ENCODE measurements at places on chromosomes 12 and 14.

- DNase-seq, result no peak
Measured at GRCh38 chr14:71399057-71399487, 491.8 kb downstream of the PCNX1 start.

DNA sequence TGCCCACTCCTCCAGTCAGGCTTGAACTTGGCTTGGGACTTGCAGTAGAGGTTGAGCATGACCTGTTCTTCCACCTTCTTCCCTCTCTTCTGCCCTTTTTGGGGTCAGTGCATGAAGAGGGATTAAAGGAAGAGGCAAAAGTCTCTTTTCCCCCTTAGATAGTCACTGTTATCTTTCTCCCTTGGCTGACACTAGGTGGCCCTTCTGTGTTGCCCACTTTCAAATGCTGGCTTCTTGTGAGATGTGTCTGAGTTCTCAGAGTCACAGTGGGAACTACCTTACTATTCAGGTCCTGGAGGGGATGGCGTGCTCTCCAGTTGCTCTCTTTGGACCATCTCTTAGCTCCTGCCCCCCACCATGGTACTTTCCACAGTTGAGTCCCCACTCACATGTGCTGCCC lies 73.6 kb downstream of the GPR65 start:
- no peak for DNase-seq

DNA sequence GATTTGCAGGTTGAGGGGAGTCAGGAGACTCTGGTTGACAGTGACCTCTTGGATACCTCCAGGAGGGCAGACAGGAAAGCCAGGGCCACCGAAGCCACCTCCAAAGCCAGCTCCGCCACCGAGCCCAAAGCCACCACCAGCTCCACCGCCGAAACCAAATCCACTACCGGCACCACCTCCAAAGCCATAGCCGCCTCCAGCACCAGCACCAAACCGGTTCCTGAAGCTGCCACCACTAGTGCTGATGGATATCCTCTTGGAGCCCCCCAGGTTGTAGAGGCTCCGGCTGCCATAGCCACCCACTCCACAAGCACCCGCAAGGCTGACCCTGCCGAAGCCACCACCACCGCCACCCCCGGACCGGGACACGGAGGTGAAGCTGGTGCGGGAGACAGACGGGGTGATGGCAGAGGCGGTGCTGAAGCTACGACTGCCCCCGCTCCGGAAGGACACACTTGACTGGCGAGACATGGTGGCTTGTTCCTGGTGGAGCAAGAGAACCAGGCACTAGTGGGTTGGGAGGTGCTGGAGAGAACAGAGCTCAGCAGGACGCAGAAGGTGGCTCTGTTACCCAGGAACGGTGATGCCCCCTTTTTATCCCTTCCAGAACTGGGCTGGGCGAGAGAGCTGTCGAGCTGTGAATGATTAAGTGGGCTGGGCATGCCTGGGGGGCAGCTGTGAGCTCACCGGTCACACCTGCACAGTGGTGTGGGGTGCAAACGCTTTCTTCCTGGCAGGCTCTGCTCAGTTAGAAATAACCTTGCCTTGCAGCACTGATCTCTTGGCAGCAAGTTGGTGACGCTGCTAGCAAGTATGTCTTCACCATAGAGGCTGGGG lies at the start of gene KRT5:
Gene KRT5 (minus strand): TSS at position 569 of the 837 bp plus-strand sequence. CDS start 98 bp downstream, at position 471.
- DNase-seq, result no peak

GRCh38 chr12:58341791-58342190 lies 400.4 kb downstream of the ATP23 start:
- no peak for DNase-seq

- no peak for DNase-seq
Measured at GRCh38 chr12:3107071-3107583, 29.9 kb downstream of the TSPAN9 start.

GRCh38 chr12:127655691-127656090 lies 611.3 kb upstream of the TMEM132C start:
- no peak for DNase-seq

- DNase-seq, result no peak
Measured at GRCh38 chr14:97975216-97975615, 1178.0 kb downstream of the VRK1 start.

DNA sequence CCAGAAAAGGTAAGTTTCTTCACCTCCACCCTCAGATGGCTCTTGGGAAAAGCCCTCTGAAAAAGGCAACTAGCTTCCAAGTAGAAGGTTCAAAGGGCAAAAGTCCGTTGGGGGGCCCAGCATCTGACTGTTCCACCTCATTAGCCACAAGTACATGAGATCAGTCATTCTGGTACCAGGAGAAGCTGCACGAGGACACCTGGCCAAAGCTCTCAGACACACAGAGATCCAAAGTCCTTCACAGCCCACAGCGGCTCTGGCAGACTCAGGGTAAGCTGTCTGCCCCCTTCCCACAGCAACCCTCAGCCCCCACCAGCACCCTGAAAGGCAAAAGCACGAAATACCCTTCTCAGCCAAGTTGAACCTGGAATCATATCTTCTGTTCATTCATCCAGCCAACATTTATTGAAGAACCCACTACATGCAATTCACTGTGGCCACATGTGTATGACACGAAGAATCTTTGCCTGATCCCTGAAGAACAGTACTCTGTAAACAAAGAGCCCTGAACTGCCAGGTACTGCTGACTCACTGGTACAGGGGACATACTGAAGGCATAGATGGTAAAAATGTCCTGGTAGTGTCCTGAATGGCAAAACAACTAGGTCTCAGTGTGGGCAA lies 19.0 kb downstream of the SLC7A7 start:
- DNase-seq, result no peak

GRCh38 chr12:593396-594270 lies 69.6 kb downstream of the NINJ2 start:
- DNase-seq, result no peak

DNA sequence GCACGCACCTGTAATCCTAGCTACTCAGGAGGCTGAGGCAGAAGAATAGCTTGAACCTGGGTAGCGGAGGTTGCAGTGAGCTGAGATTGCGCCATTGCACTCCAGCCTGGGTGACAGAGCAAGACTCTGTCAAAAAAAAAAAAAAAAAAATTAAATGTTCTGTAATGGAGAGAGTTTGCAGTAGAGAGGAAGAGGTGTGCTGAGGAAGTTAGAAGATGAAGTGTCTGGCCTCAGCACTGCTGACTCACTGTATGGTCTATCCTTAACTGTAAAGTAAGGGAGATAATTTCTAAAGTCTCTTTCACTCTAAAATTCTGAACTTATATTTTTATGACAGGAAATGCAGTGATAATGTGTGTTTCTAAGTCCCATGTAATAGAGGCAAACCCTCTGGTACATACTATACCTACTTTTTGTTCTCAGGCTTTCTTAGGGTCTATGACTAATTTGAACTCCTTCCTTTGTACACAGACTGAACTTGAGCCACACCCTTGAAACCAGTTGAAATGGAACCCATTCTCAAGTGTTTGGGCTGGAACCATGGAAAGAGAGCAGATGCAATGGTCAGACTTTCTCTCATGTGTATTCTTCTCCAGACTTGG lies 278.1 kb upstream of the FAR2 start:
- no peak for DNase-seq

- DNase-seq, result no peak
Measured at GRCh38 chr14:53019406-53019805, 68.6 kb upstream of the FERMT2 start.

DNA sequence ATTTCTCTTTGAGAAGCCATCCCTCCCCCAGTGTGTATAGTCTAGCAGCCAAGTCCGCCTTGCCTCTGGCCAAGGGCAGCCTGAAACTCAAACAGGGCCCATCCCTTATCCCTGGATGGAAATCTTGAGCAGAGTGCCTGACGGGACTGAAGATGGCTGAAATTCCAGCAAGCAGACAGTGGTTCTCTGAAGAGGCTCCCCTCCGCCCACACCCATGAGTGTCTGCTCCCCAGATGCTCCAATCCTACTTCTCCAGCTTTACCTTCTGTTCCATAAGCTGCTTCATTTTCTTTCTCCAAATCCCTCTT lies 396.2 kb downstream of the NUAK1 start:
- no peak for DNase-seq

- no peak for DNase-seq
Measured at GRCh38 chr14:75013290-75013689, 10.6 kb downstream of the EIF2B2 start.

GRCh38 chr14:34075042-34075744 lies 124.3 kb upstream of the EGLN3 start:
- no peak for DNase-seq

DNA sequence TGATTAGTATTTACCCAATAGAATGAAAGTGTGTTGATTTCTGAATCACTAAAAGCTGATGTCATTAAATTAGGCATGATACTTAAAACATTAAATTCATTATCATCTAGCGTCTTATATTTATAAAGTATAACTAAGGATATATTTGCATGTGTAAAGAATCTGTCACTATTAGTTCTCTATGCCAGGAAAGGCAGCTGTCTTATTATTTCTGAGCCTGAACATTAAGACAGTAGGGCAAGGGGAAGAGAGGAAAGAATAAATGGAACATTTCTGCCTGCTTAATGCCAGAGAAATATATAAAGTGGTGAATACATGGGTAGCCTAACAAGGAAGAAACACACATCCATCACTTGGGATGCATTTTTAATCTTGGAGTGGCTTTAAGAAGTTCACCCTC lies 965.1 kb upstream of the TMEM132C start:
- DNase-seq, result no peak

GRCh38 chr12:97545804-97546203 lies 83.2 kb downstream of the RMST start:
- DNase-seq, result no peak

GRCh38 chr12:27866373-27867101 lies 86.5 kb upstream of the MANSC4 start:
- DNase-seq, result no peak

- DNase-seq, result no peak
Measured at GRCh38 chr14:50528000-50528399, 4.4 kb downstream of the MAP4K5 start.

DNA sequence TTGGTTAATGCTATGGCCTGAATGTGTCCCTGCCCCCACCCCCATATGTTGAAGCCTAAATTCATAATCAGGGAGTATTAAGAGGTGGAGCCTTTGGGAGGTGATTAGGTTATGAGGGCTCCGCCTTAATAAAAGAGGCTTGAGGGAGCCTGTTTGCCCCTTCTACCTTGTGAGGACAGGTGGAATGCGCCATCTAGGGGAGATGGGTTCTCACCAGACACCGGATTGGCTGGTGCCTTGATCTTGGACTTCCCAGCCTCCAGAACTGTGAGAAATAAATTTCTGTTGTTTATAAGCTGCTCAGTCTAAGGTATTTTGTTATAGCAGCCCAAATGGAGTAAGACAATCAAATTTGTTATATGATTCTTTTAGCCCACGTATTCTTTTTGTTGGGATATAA lies 148.3 kb downstream of the PTCSC3 start:
- no peak for DNase-seq

GRCh38 chr12:109738878-109739665 lies 25.4 kb downstream of the FAM222A start:
- DNase-seq, result no peak

- DNase-seq, result no peak
Measured at GRCh38 chr12:124622331-124622730, 54.9 kb upstream of the NCOR2 start.

DNA sequence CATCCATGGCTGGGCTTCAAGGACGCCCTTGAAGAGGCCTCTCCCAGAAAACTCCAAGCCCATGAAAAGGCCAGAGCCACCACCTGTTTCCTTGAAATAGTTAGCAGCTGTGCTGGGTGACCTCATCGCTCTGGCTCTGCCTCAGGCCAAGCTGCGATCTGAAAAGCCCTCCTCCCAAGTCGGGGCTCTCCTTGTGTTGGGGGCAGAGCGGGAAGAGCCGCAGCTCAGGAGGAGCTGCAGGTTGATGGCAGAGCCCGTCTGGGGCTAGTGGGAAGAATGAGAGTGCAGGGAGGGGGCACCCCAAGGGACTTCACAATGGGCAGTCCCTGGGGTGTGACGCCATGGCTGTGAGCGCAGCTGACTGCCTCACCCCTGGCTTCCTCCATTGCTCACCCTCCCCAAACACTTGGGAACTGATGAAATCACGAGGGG lies 50.0 kb upstream of the STON2 start:
- no peak for DNase-seq

GRCh38 chr14:71387753-71388152 lies 480.5 kb downstream of the PCNX1 start:
- DNase-seq, result no peak

DNA sequence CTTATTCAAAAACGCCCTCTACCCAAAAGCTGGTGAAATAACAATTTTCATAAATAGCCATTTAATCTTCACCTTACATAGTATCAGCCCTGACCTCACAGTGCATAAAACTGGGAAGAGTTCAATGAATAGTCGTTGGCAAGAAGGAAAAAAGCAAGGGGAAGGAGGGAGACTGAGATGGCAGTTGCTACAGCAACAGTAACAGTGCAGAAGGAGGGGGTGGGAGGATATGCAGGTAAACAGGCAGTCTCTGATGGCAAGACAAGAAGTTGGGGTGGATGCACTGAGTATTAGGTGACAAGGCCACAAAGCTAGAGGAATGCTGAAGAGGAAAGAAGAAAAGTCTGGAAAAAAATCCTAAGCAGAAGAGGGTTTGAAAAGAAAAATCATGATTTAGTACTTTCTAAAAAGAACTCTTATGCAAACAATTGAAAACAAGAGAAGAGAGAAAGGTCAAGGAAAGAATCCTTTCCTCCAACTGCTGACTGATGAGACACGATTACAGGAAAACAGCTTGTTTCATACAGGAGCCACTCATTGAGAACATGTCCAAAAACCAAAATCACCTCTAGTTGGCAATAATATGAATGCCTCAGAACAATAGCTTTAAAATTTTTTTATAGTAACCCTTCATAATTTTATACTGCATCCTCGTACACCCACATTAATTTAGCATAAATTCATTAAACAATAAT lies 56.0 kb downstream of the DCAF5 start:
- DNase-seq, result no peak

DNA sequence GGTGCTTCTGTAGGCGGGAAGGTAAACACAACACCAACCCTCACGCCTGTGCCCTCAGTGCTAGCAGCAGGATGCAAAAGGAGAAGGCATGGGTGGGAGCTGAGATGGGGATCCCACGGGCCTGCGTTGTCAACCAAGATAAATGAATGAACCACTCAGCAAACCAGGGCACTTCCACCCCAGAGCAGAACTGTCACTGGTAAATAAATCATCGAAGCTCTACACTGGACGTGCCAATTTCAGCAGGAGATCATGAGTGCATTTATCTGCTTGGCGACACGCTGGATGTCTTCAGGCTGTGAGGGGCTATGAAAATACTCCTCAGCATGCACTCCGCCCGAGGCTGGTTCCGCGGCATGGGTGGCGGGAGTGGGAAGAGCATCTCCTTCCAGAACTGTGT lies 33.2 kb downstream of the HSPB8 start:
- no peak for DNase-seq
